Inflammatory macrophage treated with lipopolysaccharide for 4 hours (primary cell): ENCODE measurements at places on chromosomes 3 and 15.

DNA sequence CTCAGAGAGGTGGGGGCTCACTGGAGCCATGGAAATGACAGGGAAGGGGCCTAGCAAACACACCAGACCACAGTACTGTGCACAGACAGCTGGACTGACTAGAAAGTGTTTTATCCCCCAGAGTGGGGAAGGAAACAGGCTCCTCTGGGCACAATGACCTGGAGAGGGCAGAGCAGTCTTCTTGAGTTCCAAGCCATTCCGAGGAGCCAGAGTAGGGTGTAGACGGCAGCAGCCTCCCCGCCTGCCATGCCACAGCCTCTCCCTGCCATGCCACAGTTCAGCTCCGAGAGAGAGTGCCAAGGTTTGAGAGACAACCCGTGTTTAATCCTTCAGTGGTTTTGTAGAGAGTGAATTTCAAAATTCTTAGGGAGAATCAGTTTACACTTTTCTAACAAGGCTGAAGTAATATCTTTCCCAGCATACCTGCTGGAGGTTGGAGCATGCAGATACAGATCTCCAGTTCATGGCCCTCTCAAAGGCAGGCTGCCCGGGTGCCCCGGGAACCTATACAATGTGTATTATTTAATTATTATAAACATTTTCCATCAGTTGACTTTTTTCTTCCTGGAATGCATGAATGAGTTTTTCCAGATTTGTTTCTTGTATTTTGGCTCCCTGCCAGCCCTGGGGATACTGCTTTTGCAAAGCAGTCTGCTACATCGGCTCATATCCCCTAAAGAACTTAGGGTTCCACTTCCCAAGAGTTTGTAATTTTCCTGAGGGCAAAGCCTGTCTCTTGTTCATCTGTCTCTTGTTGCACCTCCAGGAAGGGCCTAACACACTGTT is 3.2 kb downstream of the PODXL2 start:
- DNase-seq = no peak

DNA sequence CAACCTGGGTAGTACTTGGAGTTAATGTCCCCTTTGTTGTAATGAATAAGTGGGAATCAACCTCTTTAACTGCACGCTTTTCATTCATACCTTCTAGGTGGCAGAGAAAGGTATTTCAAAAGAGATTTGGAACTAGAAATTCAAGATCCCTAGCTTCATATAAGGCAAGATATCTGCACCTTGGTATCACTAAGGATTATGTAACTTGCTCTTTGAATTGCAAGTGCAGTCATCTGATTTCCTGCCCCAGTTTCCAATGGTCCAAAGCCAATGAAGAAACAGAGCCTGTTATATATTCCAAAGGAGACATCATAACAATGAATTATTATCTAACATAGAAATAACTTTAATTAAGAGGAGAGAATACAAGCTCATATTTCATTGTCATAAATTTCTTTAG is 54.8 kb upstream of the CMSS1 start:
- DNase-seq = no peak

GRCh38 chr3:16379838-16380237 is 114.8 kb downstream of the OXNAD1 start:
- DNase-seq = no peak

- DNase-seq = peak; percentile 93
Measured at GRCh38 chr3:45567730-45568172, 26.8 kb upstream of the LIMD1 start.

DNA sequence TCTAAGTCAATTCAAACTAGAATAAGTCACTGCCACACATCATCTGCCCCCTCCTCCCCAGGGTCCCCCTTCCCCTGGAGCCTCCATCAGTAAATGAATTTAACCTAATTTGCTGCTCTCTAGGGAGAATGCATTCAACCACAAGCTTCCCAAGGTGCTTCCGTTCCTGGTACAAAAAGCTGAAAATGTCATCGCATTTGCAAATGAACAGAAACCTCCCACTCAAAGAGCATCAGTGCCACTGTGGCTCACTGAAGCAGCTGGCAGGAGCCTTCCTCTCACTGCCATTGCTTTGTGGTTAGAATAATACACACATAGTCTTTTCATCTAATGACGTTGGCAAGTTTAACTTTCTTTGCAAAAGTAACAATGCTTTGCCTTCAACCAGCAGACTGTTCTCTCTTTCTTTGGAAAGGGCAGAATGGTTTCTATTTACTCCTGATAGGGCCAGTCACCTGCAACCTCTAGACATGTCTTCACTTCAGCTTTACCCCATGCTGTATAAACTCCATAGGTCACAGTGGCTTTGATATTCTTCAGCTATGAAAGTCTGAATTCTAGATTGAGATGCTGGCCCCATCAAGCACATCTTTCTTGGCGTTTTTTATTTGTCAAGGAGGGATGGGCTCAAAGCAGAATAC is 238.1 kb downstream of the CPNE4 start:
- no peak for DNase-seq

DNA sequence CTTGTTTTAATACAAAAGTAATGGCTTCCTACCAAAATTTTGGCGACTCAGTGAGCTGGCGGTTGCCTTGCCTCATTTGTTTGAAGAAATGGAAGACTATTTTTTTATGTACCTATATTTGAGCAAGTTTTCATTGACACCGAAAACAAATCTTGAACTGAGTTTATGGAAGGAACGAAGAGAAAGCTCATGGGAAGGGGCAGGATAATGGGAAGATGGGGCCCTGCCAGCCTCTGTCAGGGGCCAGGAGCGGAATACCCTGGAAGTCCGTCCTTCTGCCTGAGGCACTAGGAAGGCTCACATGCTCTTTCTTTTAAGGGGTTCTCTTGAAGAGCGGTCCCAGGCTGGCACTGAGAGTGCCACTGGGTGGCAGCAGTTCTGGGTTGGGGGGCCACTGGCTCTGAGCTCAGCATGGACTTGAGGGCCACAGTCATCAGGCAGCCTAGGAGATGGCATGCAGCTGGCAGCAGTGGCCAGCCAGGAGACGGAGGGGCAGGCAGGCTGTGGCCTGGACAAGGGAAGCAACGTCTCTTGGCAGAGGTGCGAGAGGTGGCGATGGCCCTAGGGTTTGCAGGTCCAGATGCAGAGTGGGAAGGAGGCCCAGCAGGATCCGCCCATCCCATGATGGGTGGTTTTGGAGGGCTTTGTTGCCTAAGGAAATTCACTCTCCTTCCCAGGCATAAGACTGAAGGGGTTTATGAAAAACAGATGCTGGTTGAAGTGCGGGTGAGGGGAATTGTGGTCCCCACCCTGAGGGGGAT is 41.6 kb downstream of the ISG20 start:
- DNase-seq = no peak

- no peak for DNase-seq
Measured at GRCh38 chr3:102979682-102980354, 545.0 kb downstream of the ZPLD1 start.

DNA sequence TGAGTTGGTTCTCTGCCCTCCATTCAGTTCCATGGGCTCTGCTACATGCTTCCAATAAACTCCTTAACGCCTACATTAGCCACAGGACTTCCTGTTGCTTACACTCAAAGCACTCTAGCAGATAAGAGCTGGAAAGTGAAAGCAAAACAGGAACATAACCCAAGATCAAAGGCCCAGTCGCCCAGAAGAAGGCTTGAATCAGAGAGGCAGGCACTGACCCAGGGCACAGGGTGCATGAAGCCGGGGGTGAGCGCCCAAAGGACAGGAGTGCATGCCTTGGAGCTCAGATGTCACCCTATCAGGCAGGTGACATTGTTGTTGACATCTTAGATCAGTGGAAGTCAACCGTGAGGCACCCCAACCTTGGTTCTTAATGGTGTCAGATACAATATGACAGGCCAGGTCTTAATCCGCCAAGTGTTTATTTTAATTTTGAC is 235.1 kb downstream of the UACA start:
- DNase-seq = peak; percentile 86

DNA sequence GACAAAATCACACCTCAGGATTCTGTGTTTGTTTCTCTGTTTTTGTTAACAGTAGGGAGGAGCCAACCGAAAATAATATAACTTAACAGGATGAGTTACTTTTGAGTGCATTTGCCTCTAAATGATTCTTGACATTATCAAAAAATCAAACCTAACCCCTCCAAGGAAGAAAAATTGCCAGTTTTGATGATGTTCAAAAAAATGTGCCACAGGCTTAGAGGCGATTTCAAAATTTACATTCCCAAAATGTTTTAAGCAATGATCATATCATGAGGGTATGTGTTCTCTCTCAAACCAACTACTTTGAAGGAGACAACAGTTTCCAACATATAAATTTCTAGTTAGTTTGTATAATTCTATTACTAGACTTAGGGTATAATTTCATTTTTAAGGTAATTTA is 6.7 kb downstream of the VGLL3 start:
- DNase-seq = no peak

DNA sequence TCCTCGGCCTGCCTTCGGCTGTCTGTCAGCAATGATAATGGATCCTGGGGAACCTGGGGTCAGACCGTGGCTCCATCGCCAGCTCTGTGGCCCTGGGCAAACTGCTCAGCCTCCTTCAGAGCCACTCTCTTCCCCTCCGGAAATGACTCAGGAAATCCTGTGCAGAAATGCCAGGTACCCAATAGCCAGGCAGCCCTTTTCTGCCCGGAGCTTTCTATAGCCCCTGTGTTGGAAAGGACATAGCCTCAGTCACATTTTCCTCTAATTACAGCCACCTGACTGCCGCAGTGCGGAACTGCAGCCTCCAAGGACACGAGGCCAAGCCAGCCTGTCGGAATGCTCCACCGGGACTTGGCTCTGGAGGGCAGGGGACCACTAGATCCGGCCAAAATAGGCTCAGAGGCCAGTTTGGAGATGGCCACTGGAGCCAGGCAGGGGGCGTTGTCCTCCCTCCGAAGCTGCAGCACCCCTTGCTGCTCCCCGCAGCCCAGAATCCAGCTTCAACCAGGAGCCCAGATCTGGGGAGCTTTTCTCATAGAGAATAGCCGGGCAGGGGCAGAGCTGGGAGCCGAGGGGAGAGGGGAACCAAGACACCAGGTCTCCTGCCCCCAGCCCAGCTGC is 11.6 kb upstream of the ZXDC start:
- no peak for DNase-seq

DNA sequence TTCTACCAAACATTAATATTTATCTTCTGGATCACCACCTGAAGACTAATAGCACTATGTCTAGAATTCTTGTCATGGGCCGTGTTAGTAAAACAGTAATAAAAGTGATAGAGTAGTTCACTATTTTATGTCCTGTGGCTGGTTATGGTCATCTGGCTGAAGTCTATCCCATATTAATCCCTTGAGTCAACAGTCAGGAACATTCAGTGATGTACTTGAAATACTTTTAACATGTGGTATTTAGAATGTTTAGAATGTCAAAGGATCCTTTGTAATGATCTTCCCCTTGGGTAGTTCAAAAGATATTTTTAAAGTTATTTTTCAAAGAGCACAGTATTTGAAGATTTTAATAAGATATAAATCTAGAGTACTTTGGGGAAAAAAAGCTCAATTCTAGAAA is 117.0 kb downstream of the MBNL1 start:
- DNase-seq = no peak

- DNase-seq = no peak
Measured at GRCh38 chr3:42099020-42099765, 8.0 kb downstream of the TRAK1 start.
